Stimulated activated CD8-positive, alpha-beta memory T cell treated with anti-CD3 and anti-CD28 coated beads, Interleukin-15, amount 100 ng/mL, for 1 hour (primary cell): ENCODE measurements at places on chromosomes 5 and 9.

DNA sequence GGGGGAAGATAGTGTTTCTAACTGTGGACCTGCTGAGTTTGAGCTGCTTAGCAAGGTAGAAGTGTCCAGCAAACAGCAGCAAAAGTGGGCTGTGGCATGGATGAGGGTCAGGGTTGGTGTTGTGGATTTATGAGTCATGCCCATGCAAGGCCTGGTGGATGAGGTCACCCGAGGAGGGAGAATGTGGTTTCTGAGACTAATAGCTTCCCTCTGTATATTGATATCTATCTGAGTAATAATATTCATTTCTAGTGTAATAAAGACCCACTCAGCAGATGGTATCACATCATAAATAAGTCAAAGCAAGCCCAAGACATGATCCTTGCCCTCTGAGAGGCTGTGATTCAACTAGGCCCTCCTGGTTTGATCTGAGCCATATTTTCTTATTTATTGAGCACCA lies 597.8 kb upstream of the CLINT1 start:
- DNase-seq, result no peak

GRCh38 chr5:149152317-149152746 lies 11.0 kb downstream of the ABLIM3 start:
- DNase-seq, result no peak

GRCh38 chr9:95053611-95054570 lies 263.6 kb downstream of the FANCC start:
- no peak for DNase-seq

DNA sequence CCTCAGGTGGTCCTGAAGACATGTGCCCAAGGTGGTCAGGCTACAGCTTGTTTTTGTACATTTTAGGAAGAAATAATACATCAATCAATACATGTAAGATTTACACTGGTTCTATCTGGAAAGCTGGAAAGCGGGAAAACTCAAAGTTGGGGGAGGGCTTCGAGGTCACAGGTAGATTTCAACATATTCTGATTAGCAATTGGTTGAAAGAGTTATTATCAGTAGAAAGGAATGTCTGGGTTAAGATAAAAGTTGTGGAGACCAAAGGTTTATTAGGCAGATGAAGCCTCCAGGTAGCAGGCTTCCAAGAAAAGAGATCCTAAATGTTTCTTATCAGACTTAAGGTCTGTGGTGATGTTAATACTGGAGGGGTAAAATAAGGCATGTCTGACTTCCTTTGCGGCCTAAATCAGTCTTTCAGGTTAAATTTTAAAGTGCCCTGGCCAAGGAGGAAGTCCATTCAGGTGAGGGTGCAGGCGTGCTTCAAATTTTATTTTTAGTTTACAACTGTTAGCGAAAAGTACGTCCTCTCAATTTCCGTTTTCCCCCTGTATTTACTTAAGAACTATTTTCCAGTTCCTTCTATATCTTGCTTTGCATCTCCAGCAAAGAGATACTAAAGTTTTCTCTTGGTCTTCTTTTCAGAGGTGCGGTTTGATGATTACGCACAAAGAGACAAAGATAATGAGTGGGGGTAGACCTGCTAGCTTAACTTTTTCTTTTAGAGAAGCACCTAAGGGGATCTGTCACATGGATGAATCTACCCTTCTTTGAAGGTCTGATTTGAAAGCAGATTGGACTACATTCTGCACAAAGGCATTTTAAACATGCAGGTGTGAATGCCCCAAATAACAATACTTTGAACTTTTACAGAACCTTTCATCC lies 578.6 kb downstream of the RAB3C start:
- no peak for DNase-seq

- DNase-seq, result no peak
Measured at GRCh38 chr5:57736716-57737115, 254.1 kb upstream of the ACTBL2 start.

DNA sequence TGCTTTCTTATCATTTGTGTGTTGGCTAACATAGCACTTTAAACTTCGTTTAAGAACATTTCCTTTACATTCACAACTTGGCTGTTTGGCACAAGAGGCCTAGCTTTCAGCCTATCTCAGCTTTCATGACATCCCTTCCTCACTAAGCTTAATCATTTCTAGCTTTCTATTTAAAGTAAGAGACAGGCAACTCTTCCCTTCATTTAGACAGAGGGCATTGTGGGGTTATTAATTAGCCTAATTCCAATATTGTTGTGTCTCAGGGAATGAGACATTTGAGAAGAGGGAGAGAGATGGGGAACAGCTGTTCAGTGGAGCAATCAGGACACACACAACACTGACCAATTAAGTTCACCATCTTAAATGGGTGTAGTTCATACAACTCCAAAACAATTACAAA lies 51.0 kb upstream of the OR2K2 start:
- no peak for DNase-seq
